ENCODE measurements at places on chromosomes 3 and 15. TPM values are rescaled to one million over a fixed set of nuclear protein-coding genes. Genes with fewer than 3 reads are reported as not detected.

The CFAP20DC gene
- 2.8 TPM for total RNA-seq

The CADPS gene
- 1.9 TPM for total RNA-seq

The MUSTN1 gene
- not detected for total RNA-seq

The CXCR6 gene
- not detected for total RNA-seq

The ADPGK gene
- 47.6 TPM for total RNA-seq

The SUCNR1 gene
- total RNA-seq, result 0.16 TPM

The NLGN1 gene
- total RNA-seq, result 1.4 TPM

The ADAMTSL3 gene
- total RNA-seq, result 1.3 TPM

Measured in epithelial cell of alveolus of lung (primary cell).